Activated T-cell treated with anti-CD3 and anti-CD28 coated beads for 24 hours (primary cell): ENCODE measurements at places on chromosomes 4 and X.

DNA sequence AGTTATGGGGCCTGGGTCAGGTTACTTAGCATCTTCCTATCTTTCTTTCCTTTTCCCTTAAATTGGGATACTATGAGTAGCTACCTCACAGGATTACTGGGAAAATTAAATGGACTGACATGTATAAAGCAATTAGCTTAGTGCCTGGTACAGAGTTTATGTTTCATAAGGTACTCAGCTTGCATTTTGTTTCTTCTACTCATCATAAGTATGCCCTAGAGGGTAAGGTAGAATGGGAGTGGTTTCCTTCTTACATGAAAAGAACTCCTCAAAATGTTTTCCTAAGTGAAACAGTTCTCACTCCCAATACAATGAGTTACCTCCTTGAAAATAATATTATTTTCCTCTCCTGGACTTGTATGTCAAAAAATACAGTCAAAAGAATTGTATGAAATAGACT lies 75.7 kb downstream of the NPFFR2 start:
- DNase-seq = no peak

DNA sequence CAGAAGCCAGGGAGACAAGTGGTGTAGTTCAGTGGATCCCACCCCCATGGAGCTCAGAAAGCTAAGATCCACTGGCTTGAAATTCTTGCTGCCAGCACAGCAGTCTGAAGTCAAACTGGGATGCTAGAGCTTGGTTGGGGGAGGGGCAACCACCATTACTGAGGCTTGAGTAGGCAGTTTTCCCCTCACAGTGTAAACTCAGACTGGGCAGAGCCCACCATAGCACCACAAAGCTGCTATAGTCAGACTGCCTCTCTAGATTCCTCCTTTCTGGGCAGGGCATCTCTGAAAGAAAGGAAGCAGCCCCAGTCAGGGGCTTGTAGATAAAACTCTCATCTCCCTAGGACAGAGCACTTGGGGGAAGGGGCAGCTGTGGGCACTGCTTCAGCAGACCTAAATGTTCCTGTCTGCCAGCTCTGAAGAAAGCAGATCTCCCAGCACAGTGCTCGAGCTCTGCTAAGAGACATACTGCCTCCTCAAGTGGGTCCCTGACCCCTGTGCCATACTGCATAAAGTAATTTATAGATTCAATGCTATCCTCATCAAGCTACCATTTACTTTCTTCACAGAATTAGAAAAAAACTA lies 163.2 kb downstream of the HHIP start:
- no peak for DNase-seq

DNA sequence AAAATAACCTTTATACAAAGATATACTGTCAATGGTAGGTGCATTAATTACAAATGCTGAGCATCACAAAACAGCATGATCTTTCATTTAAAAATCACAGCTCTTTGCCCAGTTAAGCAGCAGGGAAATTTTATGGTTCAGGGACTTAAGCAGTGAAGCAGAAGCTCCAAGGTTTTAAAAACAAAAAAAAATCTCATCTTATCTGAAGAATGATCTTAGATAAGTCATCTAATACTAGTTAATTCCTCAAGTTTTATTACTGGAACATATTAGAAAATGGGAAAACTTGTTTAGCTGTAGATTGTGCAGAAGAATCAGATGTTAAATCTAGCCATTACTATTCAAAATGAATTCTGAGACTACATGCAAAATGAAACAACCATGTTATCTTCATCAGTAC lies 289.9 kb downstream of the GASK1B start:
- DNase-seq = no peak

GRCh38 chr4:146638333-146638785 lies 334 bp upstream of the POU4F2 start:
- DNase-seq = no peak

GRCh38 chrX:40090050-40090804 lies 7.5 kb downstream of the BCOR start:
- DNase-seq = no peak

GRCh38 chr4:155908187-155909139 lies 5.0 kb downstream of the TDO2 start:
- no peak for DNase-seq

DNA sequence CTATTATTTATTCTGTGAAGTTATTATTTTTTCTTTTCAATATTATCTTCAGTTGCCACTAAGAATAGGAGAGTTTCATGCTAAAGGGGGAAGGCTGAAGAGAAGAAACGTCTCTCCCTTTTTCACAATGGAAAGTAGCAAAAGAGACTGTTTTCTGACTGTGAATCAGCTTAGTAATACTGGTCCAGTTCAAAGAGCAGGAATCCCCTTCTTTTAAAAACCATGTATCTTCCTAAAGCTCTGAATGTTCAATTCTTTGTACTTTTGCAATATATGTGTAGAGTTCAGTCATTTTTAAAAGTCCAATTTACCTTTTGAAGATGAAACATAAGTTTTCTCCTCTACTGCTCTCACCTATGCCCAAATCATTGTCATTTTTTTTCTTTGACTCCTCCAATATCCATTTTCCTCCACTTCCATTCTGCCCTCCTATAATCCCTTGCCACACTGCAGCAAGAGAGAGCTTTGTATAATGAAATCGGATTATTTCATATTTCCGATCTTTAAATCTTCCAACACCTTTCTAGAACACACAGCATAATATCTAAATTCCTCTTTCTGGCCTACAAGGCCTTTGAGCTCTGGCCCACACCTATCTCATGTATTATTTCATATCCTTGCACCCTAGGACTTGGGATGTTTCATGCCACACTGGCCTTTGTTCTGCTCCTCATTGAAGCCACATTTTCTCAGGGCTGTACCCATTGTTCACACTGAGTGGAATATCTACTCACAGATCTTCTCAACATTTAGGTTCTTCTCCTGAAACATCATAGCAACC lies 195.3 kb downstream of the CAMK2D start:
- DNase-seq = no peak

GRCh38 chr4:52982255-52982945 lies 120.3 kb downstream of the RASL11B start:
- no peak for DNase-seq

GRCh38 chr4:184310881-184311709 lies 93.4 kb upstream of the ENPP6 start:
- no peak for DNase-seq

- no peak for DNase-seq
These were observed 43.9 kb upstream of the BBS12 start for GRCh38 chr4:122688529-122689140.

GRCh38 chr4:37717576-37717975 lies 31.4 kb upstream of the RELL1 start:
- DNase-seq = no peak

DNA sequence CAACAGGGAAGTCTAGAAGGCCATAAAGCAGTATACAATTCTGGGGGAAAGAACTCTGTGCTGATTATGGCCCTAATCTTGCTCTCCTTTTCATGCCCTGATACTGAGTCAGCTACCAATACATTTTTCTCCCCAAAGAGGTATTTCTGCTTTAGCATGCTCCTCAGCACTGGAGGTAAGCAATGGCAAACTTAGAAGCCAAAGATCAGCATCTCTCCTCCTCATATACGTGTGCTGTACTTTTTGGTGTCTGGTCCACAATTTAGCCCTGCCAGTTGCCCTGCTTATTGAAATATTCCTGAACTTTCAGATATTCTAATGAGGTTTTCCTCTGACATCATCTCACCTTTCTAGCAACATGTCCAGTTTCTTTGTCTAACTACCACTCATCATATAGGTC lies 226.2 kb downstream of the FSTL5 start:
- no peak for DNase-seq

DNA sequence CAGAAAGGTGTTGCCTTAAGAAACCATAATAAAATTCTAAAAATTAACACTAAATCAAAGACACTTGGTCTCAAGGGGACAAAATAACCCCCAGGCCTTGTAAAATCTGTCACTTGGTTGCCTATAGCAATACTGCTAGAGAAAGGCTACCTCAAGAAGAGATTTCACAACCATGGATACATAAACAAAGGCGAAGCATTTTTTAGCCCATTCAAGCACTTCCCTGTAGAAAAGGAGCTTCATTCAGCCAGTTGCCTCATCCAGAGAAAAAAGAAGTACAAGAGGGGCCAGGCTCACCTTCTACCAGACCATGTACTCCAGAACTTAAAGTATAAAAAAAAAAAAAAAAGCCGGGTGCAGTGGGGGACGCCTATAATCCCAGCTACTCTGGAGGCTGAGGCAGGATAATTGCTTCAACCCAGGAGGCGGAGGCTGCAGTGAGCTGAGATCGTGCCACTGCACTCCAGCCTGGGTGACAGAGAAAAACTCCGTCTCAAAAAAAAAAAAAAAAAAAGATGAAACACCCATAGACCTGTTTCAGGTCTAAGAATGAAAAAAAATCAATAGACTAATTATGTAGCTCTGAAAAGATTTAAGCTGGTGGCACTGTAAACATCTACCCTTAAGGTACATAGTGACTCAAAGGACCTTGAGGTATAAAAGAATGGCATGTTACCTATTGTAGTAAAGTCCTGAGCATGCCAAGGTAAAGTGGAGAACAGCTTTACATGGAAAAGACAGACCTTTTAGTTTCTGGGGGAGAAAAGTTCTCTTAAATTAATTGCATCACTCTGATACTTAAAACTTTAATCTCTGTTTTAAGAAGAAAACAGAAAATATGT lies 18.0 kb downstream of the RUFY3 start:
- no peak for DNase-seq

DNA sequence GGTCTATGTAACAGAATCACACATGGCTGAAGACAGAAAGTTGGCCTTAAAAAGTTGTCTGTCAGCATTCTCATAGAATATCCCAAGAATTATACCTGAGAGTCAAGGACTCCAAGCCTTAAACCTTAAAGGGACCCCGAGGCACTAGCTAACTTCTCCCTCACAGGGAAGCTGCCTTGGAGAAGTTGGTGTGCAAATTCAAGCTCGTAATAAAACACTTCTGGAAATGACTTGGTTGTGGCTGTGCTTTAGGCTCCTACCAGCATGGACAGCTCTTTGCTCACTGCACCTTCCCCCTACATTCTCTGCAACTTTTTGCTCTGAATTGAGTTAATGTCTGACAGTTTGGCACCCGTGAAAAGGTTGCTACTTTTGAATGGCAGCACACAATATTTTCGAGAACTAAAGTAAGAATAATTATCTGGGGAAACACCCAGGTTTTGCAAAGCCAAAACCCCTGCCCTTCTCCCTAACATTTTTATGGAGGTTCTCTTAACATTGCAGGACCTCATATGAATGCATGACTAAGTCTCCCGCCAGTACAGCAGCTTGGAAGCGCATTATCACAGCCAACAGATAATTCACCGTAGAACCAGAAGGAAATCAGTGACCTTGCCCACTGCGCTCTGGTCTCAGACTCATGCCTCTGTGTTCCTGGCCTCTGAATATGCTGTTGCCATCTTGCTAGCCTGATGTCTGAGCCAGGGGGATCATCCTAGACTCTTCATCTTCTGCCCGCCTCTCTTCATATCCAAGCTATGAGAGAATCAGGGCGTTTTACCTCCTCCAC lies 91.0 kb downstream of the MGST2 start:
- no peak for DNase-seq

- no peak for DNase-seq
These were observed 1043.1 kb upstream of the TENM3 start for GRCh38 chr4:181200076-181200475.

GRCh38 chr4:143186212-143186611 lies 1.5 kb downstream of the USP38 start:
- no peak for DNase-seq

DNA sequence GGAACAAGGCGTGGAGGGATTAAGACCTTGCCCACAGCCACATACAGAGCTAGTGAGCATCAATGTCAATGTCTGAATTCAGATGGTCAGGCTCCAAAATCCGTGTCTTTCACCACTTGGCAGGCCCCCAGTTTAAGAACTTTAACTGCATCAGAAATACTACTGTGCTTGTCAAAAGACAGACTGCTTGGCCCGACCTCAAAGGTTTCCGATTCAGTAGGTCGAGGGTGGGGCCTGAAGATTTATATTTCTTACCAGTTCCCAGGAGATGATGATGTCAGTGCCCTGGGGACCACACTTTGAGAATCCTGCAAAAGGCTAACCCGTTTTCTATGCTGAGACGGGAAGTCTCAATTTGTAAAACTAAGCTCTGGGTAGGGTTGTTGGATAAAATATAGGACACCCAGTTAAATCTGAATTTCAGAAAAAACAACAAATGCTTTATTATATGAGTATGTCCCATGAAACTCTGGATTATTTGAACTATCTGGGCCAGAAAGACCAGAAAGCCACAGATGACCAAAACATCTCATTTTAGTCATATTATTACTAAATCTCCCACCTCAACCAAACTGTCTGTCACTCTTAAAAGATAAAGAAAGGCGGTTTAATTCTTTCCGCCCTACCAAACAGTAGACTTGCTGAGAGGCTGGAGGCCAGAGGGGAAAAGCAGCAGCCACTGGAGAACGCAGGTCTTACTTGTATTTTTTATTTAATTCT lies 42.7 kb downstream of the GATB start:
- DNase-seq = no peak

GRCh38 chr4:156313497-156313896 lies 359.8 kb upstream of the CTSO start:
- DNase-seq = no peak

- DNase-seq = no peak
These were observed 724.0 kb downstream of the ADGRL3 start for GRCh38 chr4:61924131-61924530.

DNA sequence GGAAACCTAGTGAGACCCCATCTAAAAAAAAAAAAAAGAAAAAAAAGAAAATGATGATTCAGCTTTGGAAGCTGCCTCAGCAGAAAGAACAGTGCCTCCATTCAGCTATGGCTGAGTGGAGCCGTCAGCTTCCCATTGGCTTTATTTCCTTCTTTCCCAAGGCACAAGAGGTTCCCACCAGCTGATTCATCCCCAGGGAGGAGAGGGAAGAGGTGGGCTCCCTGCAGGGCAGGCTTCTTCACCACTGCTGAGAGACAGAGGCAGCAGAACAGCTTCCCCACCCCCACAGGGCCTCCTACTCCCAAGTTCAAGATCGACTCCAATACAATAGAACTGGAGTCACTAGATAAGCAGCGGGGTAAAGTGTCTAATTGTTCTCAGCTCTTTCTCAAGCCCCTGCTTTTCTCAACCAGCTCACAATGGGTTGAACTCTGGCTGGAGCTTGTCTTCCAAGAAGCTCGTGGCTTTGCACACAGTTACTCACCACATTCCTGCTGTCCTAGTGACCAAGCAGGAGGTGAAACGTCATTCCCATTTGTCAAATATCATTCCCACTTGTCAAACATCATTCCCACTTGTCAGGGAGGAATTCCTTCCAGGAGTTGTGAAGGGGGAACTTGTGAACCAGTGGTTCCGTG lies 47.8 kb downstream of the FHDC1 start:
- no peak for DNase-seq

- no peak for DNase-seq
These were observed 54.5 kb upstream of the MAMLD1 start for GRCh38 chrX:150308532-150309157.

GRCh38 chr4:158807691-158808090 lies 38.9 kb downstream of the FNIP2 start:
- no peak for DNase-seq

DNA sequence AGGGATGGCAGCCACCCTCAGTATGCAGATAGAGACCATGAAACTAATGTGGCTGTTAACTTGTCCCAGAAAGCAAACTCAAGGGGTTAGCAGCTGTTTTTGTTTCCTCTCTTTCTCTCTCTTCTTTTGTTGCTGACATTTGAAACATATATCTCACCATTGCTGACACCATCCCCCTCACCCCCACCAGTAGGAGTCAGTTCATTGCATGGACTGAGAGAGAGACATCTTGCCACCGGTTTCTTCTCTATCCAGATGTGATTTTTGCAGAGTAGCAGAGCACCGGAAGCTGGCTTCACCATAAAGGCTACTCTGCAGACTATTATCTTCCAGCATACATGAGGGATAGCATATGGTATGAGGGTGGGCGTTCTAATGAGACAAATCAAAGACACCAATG lies 177.1 kb upstream of the FRG1 start:
- DNase-seq = no peak

- DNase-seq = peak; percentile 30
These were observed 62.9 kb downstream of the ANAPC4 start for GRCh38 chr4:25439918-25440477.
